IMR-90 (cell line): ENCODE measurements at places on chromosomes 2 and 18. TPM values are rescaled to one million over a fixed set of nuclear protein-coding genes. Genes with fewer than 3 reads are reported as not detected.

Gene AOX1
- 18.7 and 21.7 TPM in 2 replicates for polyA plus RNA-seq

Gene GPAT2
- 0.53 and 0.57 TPM in 2 replicates for polyA plus RNA-seq

Gene C18orf54
- 1.2 and 2.2 TPM in 2 replicates for polyA plus RNA-seq

GRCh38 chr2:21715887-21716286, 592.1 kb downstream of the TDRD15 start:
- no peak for DNase-seq

DNA sequence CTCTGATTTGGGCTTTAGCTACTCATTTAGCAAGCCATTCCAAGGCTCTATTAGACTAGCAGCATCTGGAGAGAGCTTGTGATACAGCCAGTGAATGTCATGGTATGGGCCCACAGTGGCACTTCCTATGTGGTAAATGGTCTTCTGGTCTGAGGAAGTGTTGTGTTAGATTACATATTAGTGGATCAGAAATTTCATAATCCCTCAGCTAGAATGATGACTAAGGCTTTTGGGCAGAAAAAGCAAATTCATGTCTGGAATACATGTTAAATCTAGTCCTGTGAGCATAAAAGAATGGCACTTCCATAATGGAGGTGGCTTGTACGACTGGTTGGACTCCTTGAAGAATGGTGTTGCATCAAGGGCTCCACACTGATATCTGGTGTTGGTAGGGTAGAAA, 436.8 kb upstream of the CWC22 start:
- no peak for DNase-seq
